ENCODE measurements at places on chromosomes 6 and 20.

GRCh38 chr6:63904650-63905248 is 269.1 kb downstream of the PHF3 start:
- no peak for DNase-seq

DNA sequence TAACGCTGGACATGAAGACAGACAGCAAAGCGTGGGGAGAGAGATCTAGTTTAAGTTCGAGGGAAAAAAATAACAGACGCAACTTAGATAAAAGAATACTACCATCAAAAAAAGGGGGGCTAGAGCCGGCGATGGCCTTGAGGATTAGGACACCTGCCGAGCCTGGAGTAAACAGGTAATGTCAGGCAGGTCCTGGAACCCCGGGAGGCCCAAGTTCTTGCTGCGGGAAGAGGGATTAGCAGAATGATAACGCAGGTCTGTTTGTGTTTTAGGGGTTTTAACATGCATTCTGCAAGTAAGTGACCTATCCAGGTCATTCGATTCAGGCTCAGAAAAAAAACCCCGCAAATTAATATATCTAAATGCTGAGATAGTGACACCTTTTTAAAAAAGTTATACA is 754 bp upstream of the TMEM170B start:
- no peak for DNase-seq

GRCh38 chr6:118594877-118595276 is 46.8 kb downstream of the PLN start:
- DNase-seq, result no peak

DNA sequence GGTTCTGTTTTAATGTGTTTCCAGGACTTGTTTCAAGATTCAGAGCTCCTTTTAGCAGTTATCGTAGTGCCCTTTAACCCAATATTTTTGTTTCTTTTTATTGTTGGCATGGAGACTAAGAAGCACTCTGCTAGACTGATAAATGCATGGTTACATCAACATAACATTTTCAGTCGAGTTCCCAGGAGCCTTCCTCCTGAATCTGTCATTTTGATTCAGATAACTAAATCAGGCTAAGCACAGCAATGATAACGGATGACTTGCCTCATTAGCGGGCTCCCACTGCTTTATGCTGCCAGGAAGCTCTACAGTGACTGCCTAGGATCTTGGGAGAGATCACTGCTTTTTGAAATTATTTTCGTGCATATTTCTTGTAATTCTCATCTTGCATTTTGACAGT is 772.8 kb upstream of the GJE1 start:
- DNase-seq, result no peak

DNA sequence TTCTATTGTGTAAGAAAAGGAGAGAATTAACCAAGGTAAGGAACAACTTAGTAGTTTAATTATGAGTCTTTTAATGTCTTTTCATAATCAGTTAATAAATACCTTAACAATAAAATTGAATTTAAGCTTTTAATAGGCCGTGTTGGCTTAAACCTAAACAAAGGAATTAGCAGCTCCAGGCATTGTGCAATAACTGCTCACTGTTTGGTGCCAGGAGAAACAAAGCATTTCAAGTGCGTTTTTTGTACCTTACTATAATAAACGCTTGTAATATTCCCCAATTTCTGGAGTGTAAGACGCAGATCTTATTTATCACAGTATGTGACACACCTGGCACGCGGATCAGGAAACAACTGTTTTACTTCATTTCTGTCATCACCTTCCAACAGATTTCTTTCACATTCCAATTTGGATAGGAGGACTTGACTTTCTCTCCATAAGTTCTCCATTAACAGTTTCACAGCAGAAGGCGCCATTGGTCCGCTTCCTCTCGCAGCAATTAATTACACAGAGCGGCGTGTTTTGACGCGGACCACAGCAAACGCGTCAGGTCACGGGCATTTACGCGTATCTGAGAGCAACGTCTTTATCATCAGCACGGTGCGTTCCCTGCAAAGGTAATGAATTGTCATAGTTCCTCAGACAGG is 335.8 kb upstream of the NT5E start:
- DNase-seq, result no peak
